ENCODE measurements at places on chromosomes 11 and 22.
A peak's percentile ranks its signal among the peaks of the same experiment; 100 is the strongest.

DNA sequence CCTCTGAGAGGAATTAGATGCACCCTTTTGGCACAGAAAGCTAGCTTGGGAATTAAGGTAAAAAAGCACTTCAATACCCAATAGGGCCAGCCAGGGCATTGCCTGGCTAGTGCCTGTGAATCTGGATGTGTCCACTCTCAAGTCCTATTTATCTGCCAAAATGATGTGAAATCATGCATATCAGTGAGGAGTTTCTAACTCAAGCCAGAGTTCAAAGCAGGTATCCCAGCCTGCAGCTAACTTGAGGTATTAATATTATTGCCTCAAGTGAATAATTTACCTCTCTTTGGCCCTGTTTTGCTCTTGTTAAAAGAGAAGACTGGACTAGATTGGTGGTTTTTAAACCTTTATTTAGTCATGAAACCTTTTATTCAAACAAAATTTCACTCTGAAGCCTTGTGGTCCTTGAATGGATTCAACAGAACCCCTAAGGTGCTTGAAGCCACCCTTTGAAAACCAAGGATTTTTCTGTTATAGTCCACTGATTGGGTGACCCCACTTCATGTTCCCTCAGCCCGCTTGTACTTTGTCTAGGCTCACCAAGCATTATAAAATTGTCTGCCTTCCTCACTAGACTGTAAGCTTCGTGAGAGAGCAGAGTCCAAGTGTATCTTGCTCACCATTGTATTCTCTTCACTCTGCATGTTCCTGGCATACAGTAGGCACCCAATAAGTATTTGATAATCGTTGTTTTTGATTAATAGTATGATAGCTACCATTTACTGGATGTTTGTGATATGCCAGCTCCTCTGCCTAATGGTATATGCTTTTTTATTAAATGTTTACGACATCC is 4.5 kb downstream of the RNF121 start:
- no peak for DNase-seq

DNA sequence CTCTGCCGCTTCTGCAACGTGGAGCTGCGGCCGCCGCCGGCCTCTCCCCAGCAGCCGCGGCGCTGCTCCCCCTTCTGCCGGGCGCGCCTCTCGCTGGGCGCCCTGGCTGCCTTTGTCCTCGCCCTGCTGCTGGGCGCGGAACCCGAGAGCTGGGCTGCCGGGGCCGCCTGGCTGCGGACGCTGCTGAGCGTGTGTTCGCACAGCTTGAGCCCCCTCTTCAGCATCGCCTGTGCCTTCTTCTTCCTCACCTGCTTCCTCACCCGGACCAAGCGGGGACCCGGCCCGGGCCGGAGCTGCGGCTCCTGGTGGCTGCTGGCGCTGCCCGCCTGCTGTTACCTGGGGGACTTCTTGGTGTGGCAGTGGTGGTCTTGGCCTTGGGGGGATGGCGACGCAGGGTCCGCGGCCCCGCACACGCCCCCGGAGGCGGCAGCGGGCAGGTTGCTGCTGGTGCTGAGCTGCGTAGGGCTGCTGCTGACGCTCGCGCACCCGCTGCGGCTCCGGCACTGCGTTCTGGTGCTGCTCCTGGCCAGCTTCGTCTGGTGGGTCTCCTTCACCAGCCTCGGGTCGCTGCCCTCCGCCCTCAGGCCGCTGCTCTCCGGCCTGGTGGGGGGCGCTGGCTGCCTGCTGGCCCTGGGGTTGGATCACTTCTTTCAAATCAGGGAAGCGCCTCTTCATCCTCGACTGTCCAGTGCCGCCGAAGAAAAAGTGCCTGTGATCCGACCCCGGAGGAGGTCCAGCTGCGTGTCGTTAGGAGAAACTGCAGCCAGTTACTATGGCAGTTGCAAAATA is 816 bp downstream of the PDE3B start:
- peak; percentile 24 for DNase-seq

GRCh38 chr22:41831828-41832552 is 915 bp upstream of the SREBF2 start:
- no peak for DNase-seq

DNA sequence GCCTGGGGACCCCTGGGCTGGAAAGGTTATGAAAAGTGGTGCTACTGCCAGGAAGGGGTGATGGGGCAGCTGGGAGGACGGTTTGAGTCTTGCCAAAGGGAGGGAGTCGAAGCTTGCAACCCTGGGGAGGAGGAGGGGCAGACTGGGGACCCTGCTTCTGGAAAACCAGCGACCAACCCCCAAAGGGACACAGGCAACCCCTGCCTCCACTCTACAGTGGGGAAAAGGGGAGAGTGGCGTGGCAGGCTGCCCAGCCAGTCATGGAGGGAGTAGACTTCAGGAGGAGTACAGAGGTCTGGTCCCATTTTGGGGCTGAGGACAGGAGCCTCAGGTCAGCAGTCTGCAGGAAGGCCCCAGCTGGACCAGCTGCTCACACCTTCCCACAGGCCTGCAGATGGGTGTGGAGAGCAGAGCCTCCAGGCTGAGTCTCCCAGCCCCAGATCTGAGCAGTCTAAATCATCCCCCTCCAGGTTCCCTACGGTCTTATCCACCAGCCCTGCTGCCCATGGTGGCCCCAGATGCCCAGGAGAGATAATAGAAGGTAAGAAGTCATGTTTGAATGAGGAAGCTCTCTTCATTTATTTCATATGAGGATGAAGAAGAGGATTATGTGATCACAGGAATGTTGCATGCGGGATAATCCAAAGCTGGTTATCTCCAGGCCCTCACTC is 3.3 kb downstream of the DDT start:
- no peak for DNase-seq

GRCh38 chr22:28185130-28185529 is 266.1 kb upstream of the PITPNB start:
- no peak for DNase-seq

- DNase-seq, result no peak
Observed at GRCh38 chr22:30143265-30143664, 63.0 kb downstream of the HORMAD2 start.

DNA sequence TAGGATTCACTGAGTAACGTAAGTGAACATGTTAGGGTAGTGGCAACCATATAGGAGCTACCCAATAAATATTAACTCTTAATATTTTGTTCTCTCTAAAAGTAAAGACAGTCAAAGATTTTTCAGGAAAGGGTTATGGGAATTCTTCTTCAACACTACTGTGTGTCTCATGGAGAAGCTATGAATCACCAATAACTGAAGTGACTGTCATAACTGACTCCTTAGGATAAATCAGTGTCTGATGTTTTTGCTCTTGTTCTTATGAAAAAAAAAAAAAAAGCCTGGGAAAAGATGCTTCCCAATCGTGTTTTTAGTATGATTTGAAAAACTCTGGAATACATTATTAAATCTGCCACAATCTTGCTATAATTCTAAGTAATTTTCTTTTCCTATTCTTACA is 111.2 kb upstream of the CEP126 start:
- no peak for DNase-seq

GRCh38 chr11:12245549-12246016 is 131.8 kb upstream of the PARVA start:
- no peak for DNase-seq

DNA sequence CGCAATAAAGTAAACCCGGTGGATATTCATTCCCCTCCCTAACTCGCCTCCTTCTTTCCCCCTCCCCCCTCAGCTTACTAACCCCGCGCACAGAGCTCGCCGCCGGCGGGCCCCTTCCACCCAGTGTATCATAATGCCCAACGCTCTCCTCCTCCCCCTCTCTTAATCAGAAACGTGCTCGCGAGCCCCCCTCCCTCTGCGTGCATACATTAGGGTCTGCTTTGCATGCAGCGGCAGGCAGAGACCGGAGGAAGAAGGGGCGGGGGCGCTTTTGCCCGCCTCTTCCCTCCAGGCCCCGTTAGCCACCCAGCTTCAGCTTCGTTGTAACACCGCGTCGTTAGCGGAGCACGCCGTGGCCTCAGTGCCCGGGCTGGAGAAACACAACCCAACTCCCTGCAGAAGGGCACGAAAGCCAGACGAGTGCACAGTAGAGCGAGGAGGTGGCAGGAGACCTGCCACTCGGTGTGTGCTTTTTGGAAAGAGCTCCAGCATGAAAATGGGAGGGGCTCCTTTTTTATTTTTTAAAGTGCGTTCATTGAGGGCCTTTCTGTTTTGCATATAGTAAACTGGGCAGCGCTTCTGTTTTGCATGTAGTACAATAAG is 901 bp upstream of the KMT2A start:
- peak; percentile 43 for DNase-seq

- no peak for DNase-seq
Observed at GRCh38 chr11:56700242-56700913, 1.5 kb downstream of the OR9G1 start.

All from activated CD4-positive, alpha-beta T cell treated with anti-CD3 and anti-CD28 coated beads for 1 hour (primary cell).